ENCODE measurements at places on chromosomes 6 and 20.

GRCh38 chr20:16761305-16761829, 13.2 kb downstream of the OTOR start:
- no peak for DNase-seq

- no peak for DNase-seq
These were observed 220.5 kb upstream of the PMEPA1 start for GRCh38 chr20:57930351-57930750.

DNA sequence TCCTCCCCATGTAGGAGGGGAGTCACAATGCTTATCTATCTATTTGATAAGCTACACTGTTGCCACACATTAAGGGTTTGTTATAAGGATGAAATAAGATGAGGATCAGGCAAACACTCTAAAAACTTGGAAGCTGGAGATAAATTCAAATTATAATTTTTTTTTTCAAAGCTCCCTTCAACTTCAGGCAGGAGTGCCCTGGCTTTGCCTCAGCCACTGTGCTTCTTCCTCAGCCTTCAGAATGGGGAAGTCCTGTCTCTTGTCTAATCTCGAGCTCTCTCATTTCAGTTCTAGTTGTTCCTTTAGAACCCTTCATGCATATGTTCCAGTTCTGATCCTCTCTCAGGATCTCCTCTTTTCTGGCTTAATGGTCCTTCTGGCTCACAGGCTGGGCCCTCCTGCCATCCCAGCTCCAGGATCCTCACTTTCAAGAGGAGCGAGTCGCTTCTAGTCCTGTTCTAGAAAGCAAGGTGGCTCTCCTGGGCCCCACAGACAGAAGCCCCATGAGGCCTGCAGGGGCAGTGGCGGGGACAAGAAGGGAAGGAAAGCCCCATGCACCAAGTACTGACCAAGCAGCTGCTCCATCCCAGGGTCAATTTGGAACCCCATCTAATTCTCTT, 164.3 kb downstream of the VEGFA start:
- DNase-seq, result peak; percentile 26

GRCh38 chr6:52511572-52512151, 65.2 kb downstream of the TRAM2 start:
- DNase-seq, result no peak

DNA sequence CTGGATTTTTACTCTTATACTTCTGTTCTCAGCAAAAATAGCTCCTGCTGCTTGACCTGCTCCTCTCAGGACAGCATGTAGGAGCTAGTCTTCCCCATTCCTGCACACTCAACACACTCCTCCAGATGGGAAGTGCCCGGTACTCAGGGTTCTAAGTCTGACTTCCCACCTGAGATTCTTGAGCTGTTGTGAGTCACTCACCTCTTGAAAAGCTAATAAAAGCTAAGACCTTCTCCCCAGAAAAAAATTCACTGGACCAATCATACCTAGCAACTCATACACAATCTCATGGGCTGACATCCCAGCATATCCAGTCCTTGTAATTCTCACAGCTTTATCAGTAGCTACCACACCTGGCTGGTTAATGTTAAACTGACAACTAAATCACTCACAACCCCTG, 53.5 kb downstream of the TRPC4AP start:
- no peak for DNase-seq

Data from cardiac septum (tissue), 1 donor.